ENCODE measurements at places on chromosomes 6 and 20. TPM values are rescaled to one million over a fixed set of nuclear protein-coding genes. Genes with fewer than 3 reads are reported as not detected.

DNA sequence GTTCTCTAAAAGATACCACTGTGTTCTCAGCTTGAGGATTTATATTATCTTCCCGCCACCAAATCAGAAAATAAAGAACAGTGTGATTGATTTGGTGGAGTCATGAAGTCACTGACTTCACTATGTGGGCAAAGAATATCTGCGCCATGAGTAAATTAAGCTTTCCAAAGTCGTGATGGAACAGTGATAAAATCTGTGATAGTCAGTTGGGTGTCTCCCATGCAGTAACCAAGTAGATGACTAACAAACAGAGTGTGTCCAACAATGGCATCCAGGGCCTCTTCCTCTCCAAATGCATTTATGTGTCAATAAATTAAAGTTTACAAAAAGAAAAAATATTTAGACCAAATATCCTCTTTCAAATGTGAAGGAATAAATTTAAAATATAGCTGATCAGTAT, 87.0 kb upstream of the DST start:
- H3K36me3 ChIP-seq, result peaks cover 3% of the 10 kb centered on the region
- DNase-seq, result no peak
- no peaks in the 10 kb centered on the region for H3K4me1 ChIP-seq

DNA sequence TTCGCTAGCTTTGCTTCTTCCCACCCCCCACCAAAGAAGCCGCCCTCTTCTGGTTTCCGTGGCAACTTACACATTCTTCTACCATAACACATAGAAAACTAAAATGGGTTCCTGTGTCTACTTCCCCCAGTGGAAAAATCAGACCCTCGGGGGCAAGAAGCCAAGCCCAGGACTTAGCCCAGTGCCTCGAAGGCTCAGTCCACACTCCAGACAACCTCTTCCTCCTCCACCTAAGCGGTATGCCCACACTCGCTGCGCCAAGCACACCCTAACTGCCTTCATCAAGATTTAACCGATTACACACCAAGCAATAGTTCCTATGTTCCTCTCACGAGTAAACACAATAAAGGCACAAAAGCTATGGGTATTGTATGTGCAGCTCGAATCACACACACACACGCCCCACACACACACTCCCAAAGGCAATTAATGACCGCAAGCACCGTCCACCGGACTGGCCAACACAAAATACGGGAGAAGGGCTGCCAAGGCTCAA, 537 bp downstream of the PPIL4 start:
- H3K27ac ChIP-seq, result peak overlapping the region; percentile 100
- H3K36me3 ChIP-seq, result peaks cover 1% of the 10 kb centered on the region
- H3K4me1 ChIP-seq, result peaks cover 13% of the 10 kb centered on the region
- H3K27me3 ChIP-seq, result peaks cover 2% of the 10 kb centered on the region
- H3K4me3 ChIP-seq, result peak overlapping the region; percentile 100

DNA sequence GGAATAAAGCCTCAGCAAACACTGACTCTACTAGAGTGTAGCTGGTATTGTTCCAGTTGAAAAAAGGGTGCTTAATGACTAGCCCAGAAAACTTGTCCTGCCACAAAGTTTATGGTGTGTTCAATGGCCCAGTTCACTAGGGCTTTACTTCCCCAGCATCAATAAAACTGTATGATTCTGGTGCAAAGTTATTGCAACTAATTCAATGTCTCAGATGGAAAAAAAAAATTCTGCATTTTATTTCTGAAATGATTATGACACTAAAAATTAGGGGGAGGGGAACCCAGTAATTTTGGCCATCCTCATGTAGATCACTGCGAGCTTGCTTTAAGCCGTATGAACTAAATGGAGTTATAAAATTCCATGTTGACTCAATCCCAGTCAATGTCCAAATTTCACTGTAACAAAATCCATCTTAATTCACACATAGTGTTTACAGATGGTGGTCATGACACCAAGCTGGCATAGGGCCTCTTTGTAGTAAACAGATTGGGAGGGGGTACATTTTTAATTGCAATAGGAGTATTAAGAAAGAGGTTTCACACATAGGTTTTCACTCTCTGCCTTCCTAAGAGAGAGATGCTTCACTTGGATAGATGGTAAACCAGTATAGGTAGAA, 41.2 kb downstream of the PTPRK start:
- no peak overlapping the region for H3K4me3 ChIP-seq
- no peak for DNase-seq
- no peaks in the 10 kb centered on the region for H3K36me3 ChIP-seq

DNA sequence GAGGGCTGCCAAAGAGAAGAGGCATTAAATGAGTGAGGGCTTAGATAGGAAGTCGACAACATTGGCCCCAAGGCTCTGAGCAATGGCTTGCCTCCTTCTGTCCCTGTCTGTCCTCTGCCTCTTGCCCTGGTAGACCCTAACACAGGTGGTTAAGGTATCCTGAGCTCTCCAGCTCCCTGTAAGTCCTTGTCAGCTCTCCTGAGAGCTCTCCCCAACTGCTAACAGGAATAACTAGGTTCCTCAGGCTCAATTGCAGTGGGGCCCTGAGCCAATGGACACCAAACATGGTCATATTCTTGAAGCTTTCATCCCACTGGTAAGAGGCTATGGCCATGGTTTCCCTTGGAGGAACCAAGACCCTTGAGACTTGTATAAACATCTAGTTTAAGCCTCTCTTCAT, 5.0 kb upstream of the CPNE1 start:
- peaks cover 35% of the 10 kb centered on the region for H3K36me3 ChIP-seq
- H3K4me1 ChIP-seq, result peaks cover 3% of the 10 kb centered on the region
- H3K27me3 ChIP-seq, result no peaks in the 10 kb centered on the region
- no peak overlapping the region for H3K27ac ChIP-seq

DNA sequence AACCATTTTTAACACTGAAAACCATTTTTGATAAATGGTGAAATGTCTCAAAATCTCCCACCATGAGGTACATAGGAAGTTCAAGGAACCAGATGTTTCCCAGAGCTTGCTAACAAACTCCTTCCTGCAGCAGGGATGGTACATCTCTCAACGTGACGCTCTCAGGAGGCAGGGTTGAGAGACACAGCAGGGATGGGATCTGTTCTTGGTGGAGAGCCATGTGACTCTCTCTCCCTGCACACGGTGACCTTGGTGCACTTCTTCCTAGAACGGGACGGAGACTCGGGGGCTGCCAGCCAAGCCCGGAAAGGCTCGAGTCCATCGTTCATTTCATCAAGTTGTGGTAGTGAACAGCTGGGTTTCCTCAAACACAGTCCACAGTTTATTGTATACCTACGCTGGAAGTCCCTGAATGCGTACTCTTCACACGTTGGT, 94.2 kb downstream of the FAM50B start:
- no peak overlapping the region for H3K4me3 ChIP-seq
- no peaks in the 10 kb centered on the region for H3K36me3 ChIP-seq
- peak; percentile 67 for DNase-seq
- no peak overlapping the region for H3K27ac ChIP-seq
- peaks cover 2% of the 10 kb centered on the region for H3K27me3 ChIP-seq

The CD109 gene
- 15.6 TPM for polyA plus RNA-seq

The ACSS2 gene
- polyA plus RNA-seq, result 41.3 TPM

The SAMD5 gene
- 2.5 TPM for polyA plus RNA-seq

DNA sequence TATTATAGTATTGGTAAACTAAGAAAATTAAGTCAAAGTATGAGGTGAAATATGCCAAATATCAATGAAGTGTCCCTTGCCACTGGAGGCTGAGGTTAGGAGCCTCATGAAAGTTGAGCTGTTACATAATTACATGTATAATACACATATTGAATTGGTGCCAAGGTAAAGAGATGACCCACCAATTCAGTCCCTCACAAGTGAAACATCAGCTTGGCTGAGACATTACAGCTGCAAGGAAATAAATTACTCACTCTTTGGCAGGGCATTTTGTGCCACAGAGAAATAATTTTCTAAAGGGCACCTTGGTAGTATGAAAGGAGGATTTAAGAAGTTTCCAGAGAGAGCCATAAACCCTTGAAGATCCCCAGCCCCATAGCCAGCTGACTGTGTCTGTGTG, 127.4 kb downstream of the ADGRG6 start:
- H3K27ac ChIP-seq, result no peak overlapping the region
- H3K4me3 ChIP-seq, result no peak overlapping the region
- no peaks in the 10 kb centered on the region for H3K36me3 ChIP-seq
- no peaks in the 10 kb centered on the region for H3K27me3 ChIP-seq
- DNase-seq, result no peak

The ZNF217 gene
- 11.9 TPM for polyA plus RNA-seq

- DNase-seq, result peak; percentile 58
- H3K27ac ChIP-seq, result peak overlapping the region; percentile 84
- peaks cover 49% of the 10 kb centered on the region for H3K4me1 ChIP-seq
- no peak overlapping the region for H3K4me3 ChIP-seq
Observed at GRCh38 chr6:148967541-148967956, 220.7 kb downstream of the UST start.

DNA sequence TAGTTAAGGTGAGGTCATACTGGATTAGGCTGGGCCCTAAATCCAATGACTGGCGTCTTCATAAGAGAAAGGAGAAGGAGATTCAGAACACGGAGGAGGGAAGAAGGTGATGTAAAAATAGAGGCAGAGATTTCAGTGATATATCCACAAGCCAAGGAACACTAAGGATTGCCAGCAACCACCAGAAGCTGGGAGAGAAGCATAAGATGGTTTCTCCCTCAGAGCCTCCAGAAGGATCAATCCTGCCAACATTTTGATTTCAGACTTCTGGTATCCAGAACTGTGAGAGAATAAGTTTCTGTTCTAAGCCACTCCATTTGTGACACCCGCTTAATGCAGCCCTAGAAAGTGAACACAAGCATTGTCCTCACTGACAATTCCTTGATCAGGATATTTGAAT, 33.6 kb upstream of the NRSN1 start:
- H3K4me1 ChIP-seq, result no peaks in the 10 kb centered on the region
- H3K27ac ChIP-seq, result no peak overlapping the region
- no peaks in the 10 kb centered on the region for H3K27me3 ChIP-seq
- no peak overlapping the region for H3K4me3 ChIP-seq

GRCh38 chr6:95364016-95364604, 213.2 kb upstream of the MANEA start:
- H3K36me3 ChIP-seq, result no peaks in the 10 kb centered on the region
- peak; percentile 12 for DNase-seq
- no peaks in the 10 kb centered on the region for H3K27me3 ChIP-seq
- H3K27ac ChIP-seq, result no peak overlapping the region
- no peak overlapping the region for H3K4me3 ChIP-seq

Data from muscle of leg (tissue), 16 donors.